H54 (cell line): ENCODE measurements at places on chromosomes 3 and 15.

DNA sequence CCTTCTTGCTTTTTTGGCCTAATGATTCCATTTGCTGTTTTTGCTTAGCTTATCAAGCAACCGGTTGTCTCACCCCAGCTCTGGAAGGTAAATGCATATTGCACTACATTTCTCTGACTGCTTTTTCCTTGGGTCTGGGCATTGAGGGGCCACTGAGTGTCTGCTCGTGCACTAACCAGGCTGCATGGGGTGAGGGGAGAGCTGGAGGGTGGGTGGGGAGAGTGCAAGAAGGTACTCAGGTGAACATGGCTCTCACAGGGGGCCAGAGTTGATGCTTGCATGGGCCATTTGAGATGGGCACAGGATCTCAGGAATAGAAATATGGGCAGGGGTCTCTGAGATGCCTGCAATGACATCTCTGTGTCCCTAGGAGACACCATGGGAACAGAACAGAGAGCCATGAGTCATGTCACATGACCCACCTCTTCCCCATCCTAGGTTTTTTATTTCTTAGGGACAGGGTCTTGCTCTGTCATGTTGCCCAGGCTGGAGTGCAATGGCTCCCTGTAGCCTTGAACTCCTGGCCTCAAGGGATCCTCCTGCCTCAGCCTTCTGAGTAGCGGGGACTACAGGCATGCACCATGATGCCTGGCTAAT lies 6.2 kb downstream of the ALPK3 start:
- DNase-seq, result no peak

DNA sequence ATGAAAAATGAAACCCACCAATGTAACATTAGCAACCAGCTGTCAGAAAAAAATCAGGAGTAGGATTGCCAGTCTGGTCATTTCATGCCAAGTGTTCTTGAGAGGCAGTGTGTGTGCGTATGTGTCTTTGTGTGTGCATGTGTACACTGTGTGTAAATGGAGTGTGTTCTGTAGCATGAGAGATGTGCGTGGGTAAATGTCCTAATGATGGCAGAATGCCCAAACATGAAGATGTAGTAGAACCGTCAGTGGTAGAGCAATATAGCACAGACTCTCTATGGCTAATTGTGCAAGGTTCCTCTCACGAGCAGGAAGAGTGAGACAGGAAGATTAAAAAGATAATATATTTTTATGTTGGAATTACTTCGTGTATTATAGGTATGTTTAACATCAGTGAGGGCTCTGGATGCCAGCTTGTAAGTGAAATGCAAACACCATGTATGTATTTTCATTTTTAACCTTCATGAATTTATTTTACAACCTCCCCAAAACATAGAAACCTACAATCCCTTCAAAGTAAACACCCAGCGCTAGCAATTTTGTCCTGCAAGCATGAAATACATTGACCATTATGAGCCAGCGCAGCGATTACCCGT lies 1038.7 kb downstream of the IGSF11 start:
- DNase-seq, result no peak

GRCh38 chr15:99729920-99730319 lies 3.3 kb downstream of the LYSMD4 start:
- DNase-seq, result no peak

DNA sequence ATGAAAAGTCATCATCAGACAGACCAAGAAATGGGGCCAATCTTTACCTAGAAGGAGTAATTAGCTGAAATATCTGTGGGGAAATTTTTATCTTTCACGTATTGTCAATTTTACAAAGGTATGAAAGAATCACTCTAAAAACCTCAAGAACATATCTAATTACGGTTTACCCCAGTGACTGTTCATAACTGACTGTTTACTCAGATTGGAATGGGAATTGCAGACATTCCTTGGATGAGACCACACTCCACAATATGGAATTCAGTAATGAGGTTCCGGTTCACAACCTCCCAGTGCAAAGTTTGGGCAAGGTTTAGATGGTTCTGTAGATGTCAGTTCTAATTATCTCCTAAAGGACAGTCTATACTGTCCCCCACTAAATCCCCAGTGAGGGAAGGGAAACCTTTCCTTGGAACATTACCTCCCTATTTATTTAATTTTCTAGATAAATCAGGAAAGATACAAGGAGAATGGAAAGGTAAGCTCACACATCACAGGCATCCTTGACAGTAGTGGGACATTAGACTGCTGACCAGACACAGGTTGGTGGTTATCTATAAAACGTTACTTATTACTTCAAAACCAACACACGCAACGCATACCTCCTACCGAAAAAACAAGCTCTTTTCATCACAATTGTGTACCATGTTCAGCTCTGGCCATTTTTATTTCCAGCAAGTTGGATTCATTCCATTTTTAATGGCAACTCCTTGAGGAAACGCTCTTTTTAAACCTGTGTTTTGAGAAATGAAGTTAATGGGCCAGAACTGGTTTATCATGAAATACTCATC lies 129.9 kb downstream of the RORA start:
- DNase-seq, result no peak
